ENCODE measurements at places on chromosomes 1 and 21. TPM values are rescaled to one million over a fixed set of nuclear protein-coding genes. Genes with fewer than 3 reads are reported as not detected.

The PTGFR gene
- not detected for total RNA-seq

The IL19 gene
- not detected for total RNA-seq

The CD101 gene
- total RNA-seq: 0.28 TPM

The PLA2G2F gene
- not detected for total RNA-seq

The DCST1 gene
- not detected for total RNA-seq

The AHCTF1 gene
- 41.6 TPM for total RNA-seq

The NMNAT2 gene
- 2.7 TPM for total RNA-seq

The ENSA gene
- total RNA-seq: 201 TPM

The OR2T6 gene
- not detected for total RNA-seq

The MAP3K7CL gene
- 0.12 TPM for total RNA-seq

The EFNA3 gene
- total RNA-seq: 4.0 TPM

The GIPC2 gene
- total RNA-seq: not detected

The RAP1GAP gene
- total RNA-seq: 3.9 TPM

The FHAD1 gene
- total RNA-seq: 9.1 TPM

The FCRL2 gene
- not detected for total RNA-seq

The FAM131C gene
- 2.6 TPM for total RNA-seq

The POGZ gene
- total RNA-seq: 71.6 TPM

The HNRNPCL4 gene
- total RNA-seq: not detected

The CFHR1 gene
- total RNA-seq: not detected

The MAB21L3 gene
- total RNA-seq: not detected

The PLD5 gene
- 1.8 TPM for total RNA-seq

All from neural progenitor cell (in vitro differentiated cells).